ENCODE measurements at places on chromosomes 2 and 18. TPM values are rescaled to one million over a fixed set of nuclear protein-coding genes. Genes with fewer than 3 reads are reported as not detected.

Gene VWA3B
- 0.59 TPM for total RNA-seq

Gene NDC80
- total RNA-seq: 2.2 TPM

Gene AKAIN1
- total RNA-seq: not detected

Gene MYL1
- total RNA-seq: not detected

Gene CYTIP
- total RNA-seq: 1.4 TPM

Gene TMEM127
- 55.0 TPM for total RNA-seq

Gene RBM44
- total RNA-seq: 0.72 TPM

Gene FAM228A
- total RNA-seq: 1.4 TPM

Gene DSG1
- not detected for total RNA-seq

Gene CD207
- total RNA-seq: not detected

Gene TBR1
- total RNA-seq: not detected

Gene EFEMP1
- 1,564 TPM for total RNA-seq

Gene RNU2-63P
- total RNA-seq: not detected

Gene NCL
- total RNA-seq: 92.6 TPM

Gene ORC4
- 22.4 TPM for total RNA-seq

Gene IL1R1
- 116 TPM for total RNA-seq
